NCI-H187 treated with DMSO at 0.1 percent for 48 hours (cell line): ENCODE measurements at places on chromosomes 5 and 9.
A peak's percentile ranks its signal among the peaks of the same experiment; 100 is the strongest.

DNA sequence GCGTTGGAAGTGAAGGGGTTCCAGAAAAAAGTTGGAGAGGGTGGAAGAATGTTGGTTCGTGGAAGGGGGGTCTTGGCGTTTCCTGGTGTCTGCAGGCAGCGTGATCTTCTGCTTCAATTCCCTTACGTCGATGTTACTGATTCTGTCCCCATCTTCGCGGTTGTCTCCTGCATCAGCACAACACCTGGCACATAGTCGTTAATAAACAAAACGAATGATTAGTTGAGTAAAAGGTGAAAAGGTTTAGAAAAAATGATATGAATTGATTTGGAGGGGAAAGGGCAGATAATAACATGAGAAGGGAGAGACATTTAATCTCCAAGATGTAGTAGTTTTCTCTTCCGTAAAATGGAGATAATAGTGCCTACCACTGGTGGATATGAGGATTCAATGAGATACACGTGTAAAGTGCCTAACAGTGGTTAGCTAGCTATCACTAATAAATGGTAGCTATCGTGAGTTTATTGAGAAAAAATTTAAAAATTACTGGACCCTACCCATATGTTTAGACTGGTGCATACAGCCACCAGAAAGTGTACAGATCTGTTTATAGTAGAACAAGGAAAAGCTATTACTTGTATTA lies 556 bp downstream of the MTREX start:
- DNase-seq, result no peak

GRCh38 chr5:62043289-62044280 lies 262.4 kb upstream of the KIF2A start:
- peak; percentile 47 for DNase-seq

DNA sequence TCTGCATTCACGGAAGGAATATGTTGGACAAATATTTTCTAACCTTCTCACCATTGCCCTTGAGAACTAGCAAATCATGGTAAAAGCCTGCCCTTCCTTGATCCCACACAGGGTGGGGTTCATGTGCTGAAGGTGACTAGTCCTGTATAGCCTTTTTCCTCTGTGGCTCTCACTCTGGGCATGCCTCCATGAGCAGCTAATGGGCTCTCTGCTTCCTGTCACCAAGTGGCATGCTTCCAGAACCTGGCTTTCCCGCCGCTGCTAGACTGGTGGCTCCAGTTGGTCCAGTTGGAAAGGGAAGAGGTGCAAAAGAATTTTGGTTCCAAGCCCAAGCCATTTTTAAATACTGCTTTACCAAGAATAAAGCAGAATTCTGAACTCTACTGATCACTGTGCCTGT lies 35.5 kb downstream of the FBXO10 start:
- DNase-seq, result no peak

- DNase-seq, result no peak
Measured at GRCh38 chr5:153559926-153560325, 69.5 kb downstream of the GRIA1 start.

- no peak for DNase-seq
Measured at GRCh38 chr5:131005963-131006684, 158.9 kb downstream of the HINT1 start.

GRCh38 chr9:110033869-110034268 lies 174.1 kb downstream of the C9orf152 start:
- no peak for DNase-seq

GRCh38 chr9:127176631-127177030 lies 54.2 kb upstream of the ANGPTL2 start:
- DNase-seq, result no peak
